ENCODE measurements at places on chromosomes 1 and 21.
A peak's percentile ranks its signal among the peaks of the same experiment; 100 is the strongest.

- DNase-seq: no peak
Observed at GRCh38 chr1:228263636-228264035, 55.8 kb downstream of the OBSCN start.

GRCh38 chr1:34786521-34787325, 5.7 kb downstream of the GJB3 start:
- peak; percentile 68 for DNase-seq

GRCh38 chr1:115958866-115959265, 17.4 kb upstream of the SLC22A15 start:
- DNase-seq: no peak

DNA sequence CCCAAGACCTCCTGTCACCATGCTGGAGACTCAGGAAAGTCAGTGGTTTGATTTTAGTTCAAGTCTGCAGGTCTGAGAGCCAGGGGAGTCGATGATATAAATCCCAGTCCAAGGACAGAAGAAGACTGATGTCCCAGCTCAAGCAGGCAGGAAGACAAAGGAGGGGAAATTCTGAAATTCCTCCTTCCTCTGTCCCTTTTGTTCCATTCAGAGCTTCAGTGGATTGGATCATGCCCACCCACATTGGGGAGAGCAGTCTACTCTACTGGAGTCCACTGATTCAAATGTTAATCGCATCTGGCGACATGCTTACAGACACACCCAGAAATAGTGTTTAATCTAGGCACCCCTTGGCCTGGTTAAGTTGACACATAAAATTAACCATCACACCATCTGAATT, 7.2 kb upstream of the ADAMTS1 start:
- no peak for DNase-seq

DNA sequence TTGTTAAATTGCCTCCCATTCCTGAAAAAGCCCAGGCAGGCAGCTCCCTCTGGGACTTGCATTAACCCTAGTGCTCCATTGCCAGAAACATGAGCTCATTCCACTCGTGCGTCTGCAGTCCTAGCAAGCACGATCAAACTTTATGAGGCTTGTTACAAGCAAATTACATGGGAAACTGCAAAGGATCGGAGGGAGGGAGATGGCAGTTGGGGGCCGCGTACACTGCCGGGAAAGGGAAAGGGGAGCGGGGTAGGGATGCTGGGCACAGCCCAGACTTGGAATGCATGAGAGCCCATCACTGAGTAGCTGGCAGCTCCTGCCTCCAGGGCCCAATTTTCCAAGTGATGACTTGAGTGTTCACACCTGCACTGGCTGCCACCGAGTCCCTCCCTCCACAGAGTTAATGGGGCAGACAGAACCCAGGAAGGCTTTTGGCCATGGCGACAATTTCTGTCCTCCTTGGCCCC, 169.9 kb downstream of the BRINP2 start:
- no peak for DNase-seq

DNA sequence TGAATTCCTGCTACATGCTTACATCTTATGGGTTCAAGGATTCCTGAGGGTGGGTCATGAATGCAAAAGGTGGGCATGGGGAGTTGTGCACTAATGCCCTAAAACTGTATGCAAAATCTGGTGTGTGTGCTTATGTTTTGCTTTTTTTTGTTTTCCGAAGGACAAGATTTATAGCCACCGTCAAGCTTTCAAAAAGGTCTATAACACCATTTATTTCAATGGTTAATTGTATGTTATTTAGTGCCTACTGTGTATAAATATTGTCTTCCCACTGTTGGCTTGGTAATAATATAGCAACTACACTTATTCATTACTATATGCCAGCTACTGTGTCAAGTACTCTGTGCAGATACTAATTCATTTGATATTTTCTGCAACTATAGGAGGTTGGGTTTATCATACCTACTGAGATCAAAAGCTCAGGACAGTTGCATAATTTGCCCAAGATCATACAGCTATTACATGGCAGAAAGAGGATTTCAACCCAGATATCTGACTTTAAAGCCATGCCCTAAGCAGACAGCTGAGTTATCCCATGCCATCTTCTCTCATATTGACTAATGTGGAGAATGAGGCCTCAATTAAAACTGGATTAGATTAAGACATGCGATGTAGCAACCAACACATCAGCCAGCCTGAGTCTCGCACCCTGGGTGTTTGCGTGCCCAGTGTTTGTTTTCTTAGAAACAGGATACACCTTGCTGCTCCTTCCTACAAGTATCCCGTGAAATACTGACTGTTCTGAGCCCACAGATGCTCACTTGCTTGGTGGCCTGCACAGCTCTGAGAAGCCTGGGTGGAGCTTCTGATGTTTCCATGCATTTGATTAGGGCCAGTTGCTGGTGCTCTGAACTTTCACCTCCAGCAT, 34.6 kb downstream of the GADD45A start:
- DNase-seq: no peak

DNA sequence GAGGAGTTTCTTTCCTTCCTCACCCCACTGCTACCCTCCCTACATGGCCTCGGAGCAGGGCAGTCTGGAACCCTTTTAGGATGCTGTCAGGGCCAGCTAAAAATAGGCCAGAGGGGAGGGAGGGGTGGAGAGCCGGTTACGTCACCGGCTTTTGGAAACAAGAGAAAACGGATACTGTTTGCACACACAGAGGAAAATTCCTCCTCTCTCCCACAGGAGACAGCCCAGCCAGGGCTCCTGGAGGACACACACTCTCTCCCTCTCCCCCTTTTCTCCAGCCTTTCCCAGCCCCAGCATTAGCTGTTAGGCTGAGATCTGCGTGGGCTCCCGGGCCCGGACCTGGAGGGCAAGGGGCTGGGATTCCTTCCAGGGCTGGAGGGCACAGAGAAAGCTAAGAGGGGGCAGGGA, 20.0 kb upstream of the ALDH4A1 start:
- no peak for DNase-seq

DNA sequence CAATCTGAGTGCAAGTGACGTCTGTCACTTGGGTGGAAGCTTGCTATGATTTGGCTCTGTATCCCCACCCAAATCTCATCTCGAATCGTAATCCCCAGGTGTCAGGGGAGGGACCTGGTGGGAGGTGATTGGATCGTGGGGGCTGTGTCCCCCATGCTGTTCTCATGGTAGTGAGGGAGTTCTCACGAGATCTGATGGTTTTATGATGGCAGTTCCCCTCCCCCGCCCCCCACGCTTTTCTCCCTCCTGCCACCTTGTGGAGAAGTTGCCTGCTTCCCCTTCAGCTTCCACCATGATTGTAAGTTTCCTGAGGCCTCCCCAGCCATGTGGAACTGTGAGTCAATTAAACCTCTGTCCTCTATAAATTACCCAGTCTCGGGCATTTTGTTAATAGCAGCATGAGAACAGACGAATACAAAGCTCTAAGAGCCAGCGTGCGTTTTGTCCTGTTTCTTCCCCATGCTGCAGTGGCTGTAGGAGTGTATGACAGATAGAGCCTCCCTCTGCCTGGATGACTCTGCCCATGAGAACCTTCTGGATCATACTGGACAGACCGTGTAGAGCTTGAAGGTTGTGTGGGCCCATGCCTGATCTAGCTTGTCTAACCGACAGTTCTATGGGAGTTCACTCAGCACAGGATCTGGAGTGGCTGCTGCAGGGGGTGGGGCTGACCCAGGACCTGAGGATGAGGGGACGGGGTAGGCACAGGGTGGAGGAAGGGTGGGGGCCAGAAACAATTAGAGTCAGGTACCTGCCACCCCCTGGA, 139.7 kb upstream of the ERRFI1 start:
- no peak for DNase-seq
